NCI-H1694 treated with DMSO at 0.1 percent for 48 hours (cell line): ENCODE measurements at places on chromosomes 11 and 22.

DNA sequence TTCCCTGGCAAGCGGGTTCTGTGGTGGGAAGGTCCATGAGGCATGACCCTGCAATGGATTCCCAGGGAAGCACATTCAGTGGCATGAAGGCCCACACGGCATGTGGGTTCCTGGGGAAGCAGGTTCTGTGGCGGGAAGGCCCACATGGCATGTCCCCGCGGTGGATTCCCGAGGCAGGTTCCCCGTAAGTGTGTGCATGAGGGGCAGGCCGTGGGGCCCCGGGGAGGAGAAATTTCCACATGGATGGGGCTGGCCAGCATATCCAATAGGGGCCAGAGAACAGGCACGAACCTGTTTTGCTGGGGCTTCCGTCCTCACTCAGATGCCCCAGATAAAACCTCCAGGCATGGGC, 83.7 kb downstream of the PHF21B start:
- no peak for DNase-seq

- DNase-seq = no peak
Measured at GRCh38 chr11:746289-747157, 741 bp upstream of the TALDO1 start.

DNA sequence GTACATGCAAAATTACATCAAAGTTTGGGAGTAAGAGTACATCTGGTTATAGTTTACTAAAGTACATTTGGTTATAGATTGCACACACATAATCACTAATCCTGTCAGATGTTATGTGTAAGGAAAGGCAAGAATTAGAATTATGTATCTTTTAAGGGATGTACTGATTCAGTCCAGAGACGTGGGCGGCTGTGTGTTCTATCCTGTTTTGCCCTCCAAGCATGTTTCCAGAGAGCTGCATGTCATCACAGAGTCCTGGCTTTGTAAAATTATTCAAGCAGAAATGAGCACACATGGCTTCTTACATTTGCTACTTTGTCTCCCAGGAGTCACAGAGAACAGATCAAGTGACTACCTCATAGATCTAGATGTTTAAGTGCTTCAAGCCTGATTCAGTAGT, 33.2 kb upstream of the CEP126 start:
- no peak for DNase-seq

DNA sequence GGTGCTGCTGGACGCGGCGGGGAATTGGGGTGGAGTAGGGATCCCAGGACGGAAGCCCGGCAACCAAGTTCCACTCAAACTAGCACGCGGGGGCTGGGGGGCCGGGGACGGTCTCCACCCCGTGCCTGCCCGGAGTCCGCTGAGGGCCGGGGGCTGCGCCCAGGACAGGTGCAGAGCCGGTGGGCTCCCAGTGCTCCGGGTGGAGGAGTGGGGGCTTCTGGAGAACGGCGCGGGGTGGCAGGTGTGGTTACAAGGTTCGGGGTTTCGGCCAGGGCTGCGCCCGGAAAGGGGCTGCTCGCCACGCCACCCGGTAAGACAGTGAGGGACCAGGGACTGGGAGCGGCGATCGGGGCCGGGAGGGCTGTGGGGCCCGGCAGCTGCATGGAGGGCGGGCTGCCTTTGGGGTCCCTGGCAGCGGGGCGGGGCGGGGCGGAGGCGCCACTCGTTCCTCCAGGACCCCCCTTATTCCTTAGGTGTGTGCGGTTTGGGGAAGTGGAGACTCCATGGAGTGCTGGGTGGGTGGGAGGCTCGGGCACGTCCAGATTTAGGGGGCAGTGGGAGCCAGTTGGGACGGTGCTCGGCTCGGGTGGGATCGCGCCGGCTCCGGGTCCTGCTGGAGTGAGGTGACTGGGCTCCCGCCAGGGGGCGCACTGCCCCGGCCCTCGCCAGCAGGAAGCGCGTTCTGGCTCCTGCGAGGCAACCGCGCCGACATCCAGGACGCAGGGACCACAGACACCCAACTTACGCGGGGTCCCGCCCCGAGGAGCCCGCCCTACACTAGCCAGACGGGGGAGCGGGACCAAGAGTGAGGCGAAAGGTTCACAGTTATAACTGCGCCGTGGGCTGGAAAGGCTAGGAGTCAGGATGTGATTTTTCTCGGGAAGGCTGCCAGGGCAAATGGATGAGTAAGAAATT, 868 bp downstream of the TSPAN18 start:
- DNase-seq = peak; percentile 44

DNA sequence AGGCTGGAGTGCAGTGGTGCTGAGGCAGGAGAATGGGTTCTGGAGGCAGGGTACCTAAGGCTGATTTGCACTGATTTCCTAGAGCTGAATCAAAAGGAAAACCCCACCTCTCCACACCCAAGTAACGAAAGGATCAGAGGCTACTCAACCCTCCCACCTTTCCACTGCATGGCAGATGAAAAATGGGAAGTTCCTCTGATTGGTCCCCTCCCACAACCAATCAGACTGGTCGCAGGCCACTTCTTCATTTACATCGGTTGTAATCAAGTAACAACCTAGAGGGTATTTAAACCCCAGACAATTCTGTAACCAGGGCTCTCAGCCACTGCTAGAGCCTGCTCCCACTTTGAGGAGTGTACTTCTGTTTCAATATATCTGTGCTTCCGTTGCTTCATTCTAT, 18.6 kb upstream of the PARVB start:
- DNase-seq = no peak

DNA sequence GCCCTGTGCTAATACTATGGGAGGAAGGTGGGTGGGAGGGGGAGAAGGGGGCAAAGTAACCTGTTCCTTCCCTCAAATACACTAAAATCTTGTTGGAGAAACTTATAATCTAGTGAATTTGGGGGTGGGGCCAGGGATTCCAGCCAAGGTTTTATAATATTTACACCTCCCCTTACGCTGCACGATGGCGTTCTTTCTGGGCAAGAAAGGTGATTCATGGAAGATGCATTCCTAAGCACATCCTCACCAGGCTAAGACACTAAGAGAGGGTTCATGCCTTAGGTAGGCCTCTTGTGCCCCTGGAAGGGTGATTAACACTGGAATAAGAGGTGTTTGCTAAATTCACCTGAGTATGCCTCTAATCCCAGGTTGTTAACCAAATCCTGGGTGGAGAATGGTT, 82.6 kb downstream of the BARX2 start:
- DNase-seq = no peak

DNA sequence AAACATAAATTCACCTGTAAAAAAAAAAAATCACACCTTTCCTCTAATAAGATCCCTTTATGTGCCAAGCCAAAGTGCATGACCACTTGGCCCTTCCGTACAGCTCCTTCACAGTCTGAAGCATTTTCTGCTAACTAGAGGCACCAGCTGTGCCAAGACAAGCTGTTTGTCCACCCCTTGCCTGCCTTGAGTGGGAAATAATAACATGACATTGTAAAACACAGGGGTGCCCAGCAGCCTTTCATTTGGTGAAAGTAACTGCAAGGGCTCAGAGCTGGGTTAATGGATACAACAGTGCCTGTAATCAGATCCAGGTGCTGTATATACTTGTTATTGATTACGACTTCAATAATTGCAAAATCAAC, 59.2 kb downstream of the DDIAS start:
- DNase-seq = no peak

DNA sequence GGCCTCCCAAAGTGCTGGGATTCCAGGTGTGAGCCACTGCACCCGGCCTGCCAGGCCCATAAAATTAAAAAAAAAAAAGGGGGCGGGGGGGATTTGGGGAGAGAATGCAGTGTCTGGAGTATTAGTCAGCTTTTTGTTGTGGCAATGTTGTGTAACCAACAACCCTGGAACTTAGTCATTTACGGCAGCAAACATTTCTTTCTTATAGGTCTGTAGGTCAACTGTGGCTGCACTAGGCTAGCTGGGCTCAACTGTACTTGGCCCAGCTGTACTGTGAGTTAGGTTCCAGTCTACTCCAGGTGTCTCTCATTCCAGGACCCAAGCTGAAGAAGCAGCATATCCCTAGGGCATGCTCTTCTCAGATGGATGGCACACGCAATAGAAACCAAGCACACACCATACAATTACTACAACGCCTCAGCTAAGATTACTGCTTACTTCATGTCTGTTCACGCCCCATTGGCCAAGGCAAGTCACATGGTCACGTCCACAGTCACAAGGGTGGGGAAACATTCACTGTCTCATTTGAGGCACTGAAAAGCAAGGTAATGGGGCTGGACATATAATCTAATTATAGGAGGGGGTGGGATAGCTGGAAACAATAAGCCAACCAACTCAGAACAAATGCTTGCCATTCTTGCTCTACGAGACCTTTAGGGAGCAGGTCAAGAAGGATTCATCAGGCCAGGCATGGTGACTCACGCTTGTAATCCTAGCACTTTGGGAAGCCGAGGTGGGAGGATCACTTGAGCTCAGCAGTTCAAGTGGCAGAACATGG, 10.4 kb upstream of the SPINDOC start:
- no peak for DNase-seq

- DNase-seq = no peak
Measured at GRCh38 chr22:22800716-22801115, 86.9 kb upstream of the IGLL5 start.

GRCh38 chr11:99098751-99099150, 78.0 kb downstream of the CNTN5 start:
- peak; percentile 8 for DNase-seq

- no peak for DNase-seq
Measured at GRCh38 chr11:128156486-128156885, 430.9 kb downstream of the ETS1 start.

GRCh38 chr11:134253188-134253993, at the start of the genes ACAD8 and THYN1:
TSS of gene ACAD8 (plus strand) at chr11:134253568. CDS start at chr11:134253601, 33 bp downstream.
TSS of gene THYN1 (minus strand) at chr11:134253352. CDS start at chr11:134252882, 470 bp downstream.
- peak; percentile 80 for DNase-seq

GRCh38 chr11:70734379-70734778, 336.1 kb downstream of the CTTN start:
- DNase-seq = no peak

- no peak for DNase-seq
Measured at GRCh38 chr11:7692426-7692825, 13.9 kb downstream of the OVCH2 start.

- DNase-seq = no peak
Measured at GRCh38 chr11:73249853-73250783, 22.0 kb upstream of the P2RY6 start.

DNA sequence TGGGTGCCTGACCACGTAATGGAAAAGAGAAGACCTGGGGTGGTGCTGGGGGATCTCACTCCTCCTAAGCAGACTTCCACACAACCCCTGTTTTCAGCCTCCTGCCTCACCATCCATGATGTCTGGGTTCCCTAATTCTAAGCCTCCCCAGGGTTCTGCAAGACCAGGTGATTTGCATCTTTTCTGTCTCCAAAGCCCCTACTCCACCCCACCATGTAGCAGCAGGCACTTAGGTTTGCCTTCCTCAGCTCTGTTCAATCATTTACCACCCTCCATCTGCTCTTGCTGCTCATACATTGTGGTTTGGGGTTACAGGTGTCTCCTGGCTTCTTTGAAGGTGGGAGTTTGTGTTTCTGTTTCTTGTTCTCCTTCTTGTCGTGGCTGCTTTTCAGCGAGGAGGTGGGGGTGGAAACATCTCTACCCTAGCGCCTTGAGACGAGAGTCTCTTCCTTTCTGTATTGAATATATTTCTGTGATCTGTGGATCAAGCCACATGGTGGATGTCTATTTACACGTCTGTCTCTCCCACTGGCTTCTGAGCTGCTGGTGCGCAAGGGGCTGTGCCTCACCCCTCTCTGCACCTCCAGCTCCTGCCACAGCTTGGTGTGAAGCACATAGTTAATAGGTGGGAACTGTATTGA, 6.6 kb upstream of the SSTR3 start:
- DNase-seq = no peak

- DNase-seq = no peak
Measured at GRCh38 chr11:78158987-78159652, 19.7 kb upstream of the ALG8 start.

GRCh38 chr11:27423125-27423524, 49.5 kb downstream of the LGR4 start:
- DNase-seq = no peak

GRCh38 chr11:133235381-133235780, 296.9 kb downstream of the OPCML start:
- DNase-seq = no peak

GRCh38 chr11:130145975-130146776, 13.4 kb upstream of the ST14 start:
- no peak for DNase-seq

- DNase-seq = no peak
Measured at GRCh38 chr11:20075627-20076026, 84.6 kb downstream of the DBX1 start.

DNA sequence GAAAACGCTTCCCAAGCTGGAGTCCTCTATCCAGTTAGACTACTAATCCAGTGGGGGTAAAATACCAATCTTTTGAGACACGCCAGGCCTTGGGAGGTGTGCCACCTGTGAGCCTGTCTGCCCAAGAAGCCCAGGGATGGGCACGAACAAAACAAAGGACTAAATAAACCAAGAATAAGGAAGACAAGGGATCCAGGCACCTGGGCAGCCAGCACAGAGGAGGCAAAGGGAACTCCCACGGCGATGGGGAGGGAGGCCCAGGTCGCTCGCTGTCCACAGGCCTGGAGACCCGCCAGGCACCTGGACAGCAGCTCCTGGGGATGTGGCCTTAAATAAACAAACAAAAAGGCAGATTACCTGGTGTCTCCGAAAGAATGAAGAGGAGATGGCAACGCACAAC, 31.4 kb downstream of the LRFN4 start:
- DNase-seq = no peak

DNA sequence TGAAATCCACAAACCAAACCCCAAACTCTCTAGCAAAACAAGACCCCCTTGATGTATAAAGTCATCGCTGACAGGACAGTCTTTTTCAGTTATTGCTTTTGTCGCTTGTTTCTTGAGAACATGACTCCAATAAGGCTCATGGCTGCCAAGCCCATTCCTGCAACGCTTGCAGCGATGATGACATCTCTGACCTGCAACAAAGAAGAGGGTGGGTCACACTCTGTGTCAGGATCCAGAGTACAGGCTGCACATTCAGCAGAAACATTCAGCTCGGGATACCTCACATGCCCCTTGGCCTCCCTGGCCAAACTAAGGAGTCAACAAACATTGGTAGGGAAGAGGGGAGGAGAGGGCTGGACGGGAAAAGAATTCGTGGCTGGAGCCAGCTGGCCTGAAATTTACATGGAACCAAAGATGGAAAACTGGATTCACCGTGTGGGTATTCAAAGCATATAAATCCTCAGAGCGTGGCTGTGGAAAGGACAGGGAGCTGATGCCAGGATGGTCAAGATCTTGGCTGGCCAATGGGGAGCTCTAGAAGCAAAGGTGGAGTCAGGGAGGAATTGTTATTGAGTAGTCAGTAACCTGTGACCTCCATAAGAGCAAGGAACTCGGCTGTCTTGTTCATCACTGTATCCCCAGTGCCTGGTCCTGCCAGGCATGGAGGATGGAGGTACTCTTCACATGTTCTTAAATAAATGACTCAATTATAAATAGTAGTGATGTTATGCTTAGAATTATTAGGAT, 11.8 kb upstream of the PLAAT2 start:
- no peak for DNase-seq

- DNase-seq = no peak
Measured at GRCh38 chr11:297586-298405, 1.5 kb downstream of the IFITM5 start.

DNA sequence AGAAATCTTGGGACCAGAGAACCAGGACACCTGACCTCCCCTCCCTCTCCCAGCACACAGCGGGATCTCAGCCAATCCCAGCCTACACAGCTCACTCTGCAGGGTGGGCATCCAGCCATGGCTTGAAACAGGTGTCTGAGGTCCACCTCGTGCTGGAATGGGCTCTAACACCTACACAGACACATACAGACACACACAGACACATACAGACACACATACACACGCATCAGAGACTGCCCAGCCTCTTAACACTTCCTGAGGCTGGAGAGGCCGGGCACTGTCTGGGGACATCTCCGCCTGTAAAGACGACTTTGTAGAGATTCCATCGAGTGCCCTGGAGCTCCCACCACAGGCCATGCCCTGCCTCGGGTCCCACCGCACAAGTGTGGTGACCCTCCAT, 36.7 kb downstream of the CAPN1 start:
- no peak for DNase-seq
